Hematopoietic multipotent progenitor cell (in vitro differentiated cells): ENCODE measurements at places on chromosomes 7 and 10.

DNA sequence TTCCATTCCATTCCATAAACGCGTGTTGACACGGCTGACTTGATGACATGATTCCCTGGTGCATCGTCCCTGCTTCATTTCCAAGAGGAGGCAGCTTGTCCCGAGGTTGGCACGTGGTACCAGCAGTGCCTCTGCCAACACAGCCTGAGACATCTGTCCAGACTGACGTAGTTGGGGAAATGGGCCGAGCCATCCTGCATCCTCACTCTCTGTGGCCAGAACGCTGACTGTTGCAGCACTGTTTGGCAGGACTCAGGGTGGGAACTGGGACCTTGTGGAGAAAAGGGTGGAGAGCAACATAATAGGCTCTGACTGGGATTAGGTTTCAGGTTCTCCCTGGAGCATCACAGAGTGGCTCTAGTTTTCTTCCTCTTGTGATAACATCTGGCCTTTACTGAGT lies 118.6 kb upstream of the BTBD16 start:
- DNase-seq = no peak

DNA sequence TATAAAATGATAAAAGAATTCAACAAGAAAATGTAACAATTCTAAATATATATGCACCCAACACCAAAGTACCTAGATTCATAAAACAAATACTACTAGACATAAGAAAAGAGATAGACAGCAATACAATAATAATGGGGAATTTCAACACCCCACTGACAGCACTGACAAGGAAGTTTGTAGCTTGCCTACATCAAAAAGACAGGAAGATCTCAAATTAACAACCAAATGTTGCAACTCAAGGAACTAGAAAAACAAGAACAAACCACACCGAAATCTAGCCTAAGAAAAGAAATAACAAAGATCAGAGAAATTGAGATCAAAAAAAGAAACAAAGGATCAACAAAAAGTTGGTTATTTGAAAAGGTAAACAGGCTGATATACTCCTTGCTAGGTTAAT lies 36.5 kb upstream of the TNKS2 start:
- no peak for DNase-seq

DNA sequence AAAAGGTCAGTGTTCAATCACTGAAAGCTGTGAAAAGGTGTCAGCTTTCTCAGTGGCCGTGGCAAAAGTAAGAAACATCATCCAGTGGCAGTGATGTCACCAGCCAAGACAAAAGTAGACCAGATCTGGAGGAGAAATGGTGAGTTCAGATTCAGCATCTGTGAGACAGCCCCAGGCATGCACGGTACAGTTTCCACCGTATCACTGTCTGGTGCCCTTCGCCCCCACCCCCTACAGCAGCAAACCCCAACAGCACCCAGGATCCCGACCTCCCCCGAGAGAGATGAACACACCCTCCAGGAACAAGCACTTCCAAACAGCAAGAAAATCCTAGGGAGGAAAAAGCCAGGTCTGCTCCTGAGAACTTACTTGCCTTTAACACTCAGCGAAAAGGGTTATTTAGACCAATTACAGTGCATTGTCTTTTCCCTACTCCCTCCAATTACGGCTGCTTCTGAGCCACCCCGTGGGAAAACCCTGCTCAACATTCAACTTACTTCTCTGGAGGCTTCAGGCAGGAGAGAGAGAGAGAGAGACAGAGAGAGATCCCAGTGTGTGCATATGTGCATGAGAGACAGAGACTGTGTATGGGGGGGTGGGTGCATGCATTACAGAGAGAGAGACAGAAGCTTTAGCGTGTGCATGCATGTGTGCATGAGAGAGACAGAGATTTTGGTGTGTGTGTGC lies 189.6 kb downstream of the GRID1 start:
- DNase-seq = no peak

GRCh38 chr7:102211590-102212550 lies 74.8 kb upstream of the SH2B2 start:
- DNase-seq = no peak

- no peak for DNase-seq
Measured at GRCh38 chr7:36961693-36962092, 237.4 kb upstream of the AOAH start.

GRCh38 chr7:92917230-92917629 lies 80.9 kb upstream of the CDK6 start:
- no peak for DNase-seq

- DNase-seq = no peak
Measured at GRCh38 chr10:73018632-73019031, 64.0 kb upstream of the PLA2G12B start.

- DNase-seq = no peak
Measured at GRCh38 chr10:33441561-33441960, 107.1 kb upstream of the NRP1 start.

- no peak for DNase-seq
Measured at GRCh38 chr10:117537904-117538524, 4.5 kb upstream of the EMX2 start.

GRCh38 chr7:43870316-43870715 lies 999 bp upstream of the MRPS24 start:
- no peak for DNase-seq

DNA sequence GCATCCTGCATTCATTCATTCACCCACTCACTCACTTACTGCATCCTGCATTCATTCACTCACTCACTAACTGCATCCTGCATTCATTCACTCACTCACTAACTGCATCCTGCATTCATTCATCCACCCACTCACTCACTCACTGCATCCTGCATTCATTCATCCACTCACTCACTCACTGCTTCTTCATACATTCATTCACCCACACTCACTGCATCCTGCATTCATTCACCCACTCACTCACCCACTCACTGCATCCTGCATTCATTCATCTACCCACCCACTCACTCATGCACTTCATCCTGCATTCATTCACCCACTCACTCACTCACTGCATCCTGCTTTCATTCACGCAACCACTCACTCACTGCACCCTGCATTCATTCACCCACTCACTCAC lies 1.5 kb upstream of the SNX8 start:
- no peak for DNase-seq

DNA sequence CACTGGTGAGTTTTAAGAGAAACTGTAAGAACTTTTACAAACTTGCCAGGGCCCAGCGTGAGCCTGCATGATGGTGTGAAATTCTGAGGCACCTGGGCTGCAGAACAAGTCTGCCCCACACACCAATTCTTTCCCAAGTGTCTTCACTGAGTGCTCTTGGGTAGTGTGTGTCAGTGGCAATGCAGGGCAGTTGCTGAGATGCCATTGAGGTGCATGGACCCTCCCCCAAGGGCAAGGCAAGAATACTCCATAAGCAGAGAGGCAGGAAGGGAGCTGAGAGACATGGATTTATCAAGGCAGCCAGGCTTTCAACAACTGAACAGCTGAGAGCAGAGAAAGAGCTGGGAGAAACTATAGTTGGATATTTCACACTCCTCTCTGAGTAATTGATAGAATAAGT lies 801.2 kb downstream of the GRID1 start:
- DNase-seq = no peak

DNA sequence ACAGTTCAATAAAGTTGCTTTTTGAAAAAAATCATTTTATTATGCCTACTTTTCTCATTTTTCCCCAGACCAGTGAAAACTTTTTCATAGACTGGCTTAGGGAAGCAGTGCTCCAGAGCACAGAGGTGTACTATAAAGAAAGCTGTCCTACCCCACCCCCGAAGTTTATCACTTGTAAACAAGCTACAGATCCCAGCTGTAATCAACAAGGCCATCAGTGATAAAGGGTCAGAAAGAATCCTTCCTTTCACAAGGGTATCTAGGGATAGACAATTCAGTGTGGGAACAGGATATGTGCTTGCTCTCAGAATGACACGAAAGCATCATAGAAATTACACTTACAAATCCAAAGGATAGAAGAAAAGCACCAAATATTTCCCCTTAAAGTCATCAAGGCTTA lies 4.5 kb downstream of the PRDX3 start:
- no peak for DNase-seq

- no peak for DNase-seq
Measured at GRCh38 chr10:71564194-71564820, 155.3 kb downstream of the C10orf105 start.

DNA sequence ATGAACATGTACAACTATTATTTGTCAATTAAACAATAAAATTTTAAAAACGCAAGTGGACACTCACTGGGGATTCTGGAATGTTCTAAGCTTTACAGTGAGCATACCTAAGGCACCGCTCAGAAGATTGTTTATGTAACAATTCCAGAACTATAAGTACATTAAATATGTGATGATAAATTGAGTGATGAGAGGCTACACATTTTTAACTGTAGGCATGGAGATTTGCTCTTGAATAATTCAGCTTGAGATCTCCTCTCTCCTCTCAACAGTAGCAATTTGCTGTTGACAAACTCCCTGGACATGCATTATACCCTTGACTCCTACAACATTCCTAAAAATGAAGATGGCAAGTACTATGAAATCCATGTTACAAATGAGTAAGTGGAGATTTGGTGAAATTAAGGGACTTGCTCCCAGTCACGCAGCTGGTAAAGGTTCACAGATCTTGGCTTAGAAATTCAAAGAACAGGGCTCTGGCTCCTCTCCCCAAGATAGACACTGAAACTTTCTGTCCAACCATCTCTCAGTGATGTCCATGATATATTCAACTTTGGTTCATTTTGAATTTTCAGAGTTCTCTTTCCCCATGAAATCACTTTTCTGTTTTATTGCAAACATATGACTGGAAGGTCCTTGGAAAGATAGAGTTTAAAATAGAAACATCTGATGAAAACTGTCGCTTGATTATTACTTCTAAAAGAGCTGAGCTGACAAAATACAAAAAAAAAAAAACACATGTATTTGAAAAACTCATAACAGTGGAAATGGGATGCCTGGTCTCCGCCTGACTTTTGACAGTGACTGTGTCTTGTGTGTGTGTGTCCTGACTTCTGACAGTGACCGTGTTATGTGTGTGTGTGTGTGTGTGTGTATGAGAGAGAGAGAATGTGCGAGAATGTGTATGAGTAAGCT lies 488.3 kb downstream of the TNS3 start:
- no peak for DNase-seq

- no peak for DNase-seq
Measured at GRCh38 chr10:70221030-70221429, 12.2 kb downstream of the PPA1 start.

DNA sequence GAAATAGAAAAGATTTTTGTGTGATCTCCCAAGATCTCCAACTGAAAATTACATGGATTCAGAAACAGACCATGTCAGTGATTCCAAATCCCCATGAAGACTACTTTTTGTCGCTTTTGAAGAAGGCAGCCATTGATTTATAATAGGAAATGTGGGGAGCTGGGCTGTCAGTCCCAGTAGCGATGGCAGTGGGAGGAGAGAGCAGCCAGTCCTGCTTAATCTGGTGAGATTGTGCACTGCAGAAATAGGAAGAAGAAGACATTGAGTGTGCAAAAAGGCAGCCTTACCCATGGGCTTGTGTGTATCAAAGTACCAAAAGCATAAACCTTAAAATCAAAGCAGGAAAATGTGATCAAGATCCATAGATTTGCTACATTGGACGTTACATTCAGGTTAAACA lies 4.8 kb downstream of the ADRB1 start:
- no peak for DNase-seq

GRCh38 chr10:22252801-22253579 lies 35.2 kb upstream of the EBLN1 start:
- peak; percentile 59 for DNase-seq

DNA sequence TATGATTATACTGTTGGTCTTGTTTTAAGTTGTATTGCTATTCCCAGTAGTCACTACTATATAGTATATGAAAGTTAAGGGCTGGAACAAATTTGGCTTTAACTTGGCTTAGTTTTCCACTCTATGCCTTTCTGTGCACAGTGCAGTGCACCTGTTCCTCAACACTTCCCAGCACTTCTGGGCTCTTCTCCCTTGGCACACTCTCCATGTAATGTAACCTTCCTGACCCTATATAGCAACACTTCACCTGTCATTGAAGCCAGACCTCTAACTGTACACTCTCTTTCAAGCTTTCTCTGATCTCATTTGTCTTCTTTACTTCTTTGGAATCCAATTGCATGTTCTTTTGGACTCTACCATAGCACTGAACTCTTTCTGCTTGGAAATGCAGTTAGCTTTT lies 83.9 kb upstream of the SMIM30 start:
- DNase-seq = no peak

DNA sequence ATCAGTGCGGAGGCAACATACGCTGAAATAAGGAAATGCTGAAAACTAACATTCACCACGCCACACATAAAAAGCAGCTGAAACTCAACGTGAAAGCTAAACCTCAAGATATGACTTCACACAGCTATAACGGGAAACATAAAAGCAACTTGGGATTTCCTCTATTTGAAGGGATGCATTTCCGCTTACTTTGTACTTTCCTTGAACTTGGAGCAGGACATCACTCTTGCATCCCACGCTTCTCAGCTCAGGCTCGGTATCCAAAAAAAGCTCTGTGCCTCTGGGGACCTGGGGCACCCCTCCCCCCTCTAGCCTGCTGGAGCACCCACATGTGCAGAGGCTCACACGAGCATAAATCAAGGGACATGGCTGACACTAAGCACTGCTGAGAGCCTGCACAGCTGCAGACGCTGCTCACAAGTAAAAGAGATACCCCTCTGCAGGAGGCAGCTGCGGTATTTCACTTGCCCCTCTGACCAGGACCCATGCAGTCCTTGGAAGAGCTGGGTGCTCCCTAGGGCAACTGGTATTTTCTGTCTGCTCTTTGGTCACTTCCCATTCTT lies 34.2 kb downstream of the PARD3 start:
- peak; percentile 19 for DNase-seq

GRCh38 chr10:77643795-77644468 lies 6.3 kb upstream of the KCNMA1 start:
- DNase-seq = peak; percentile 40

DNA sequence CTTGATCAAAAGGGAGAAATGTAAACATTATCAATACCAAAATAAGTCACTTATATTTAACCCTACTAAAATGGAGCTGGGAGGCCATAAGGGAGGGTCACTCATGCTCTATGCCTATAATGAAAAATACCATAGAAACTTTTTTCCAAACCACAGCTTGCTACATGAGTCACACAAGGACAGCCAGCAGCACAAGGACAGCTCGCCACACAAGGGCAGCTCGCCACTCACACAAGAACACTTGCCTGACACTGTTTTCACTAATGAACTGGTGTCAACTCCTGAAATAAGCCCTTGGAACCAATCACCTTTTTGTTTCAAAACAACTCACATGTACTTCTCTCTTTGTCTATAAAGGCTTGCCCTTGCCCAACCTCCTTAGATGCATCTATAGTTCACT lies 43.3 kb downstream of the FRMPD2 start:
- DNase-seq = no peak

GRCh38 chr10:13920031-13920430 lies 333.3 kb downstream of the PRPF18 start:
- no peak for DNase-seq

GRCh38 chr10:126235091-126235978 lies 152.9 kb downstream of the ADAM12 start:
- DNase-seq = no peak

DNA sequence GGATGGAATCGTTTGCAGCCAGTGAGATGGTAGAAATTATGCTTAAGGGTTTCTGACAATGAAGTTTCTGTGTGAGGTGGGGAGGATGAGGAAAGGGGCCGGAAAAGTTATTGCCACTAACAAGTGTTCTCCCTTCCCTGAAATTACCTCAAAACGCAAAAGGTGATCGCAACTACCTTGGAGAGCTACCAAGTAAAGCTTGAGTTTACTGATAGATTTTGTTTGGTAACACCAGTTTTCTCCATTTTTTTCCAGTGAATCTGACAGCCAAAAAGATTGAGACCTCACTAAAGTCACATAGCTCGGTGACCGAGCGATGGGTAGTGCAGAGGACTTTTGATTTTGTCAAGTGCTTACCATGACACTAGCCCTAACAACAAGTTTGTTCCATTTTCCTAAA lies 1.6 kb downstream of the SUV39H2 start:
- no peak for DNase-seq

- DNase-seq = no peak
Measured at GRCh38 chr7:154167051-154167450, 114.9 kb downstream of the DPP6 start.
